ENCODE measurements at places on chromosomes 5 and 9. TPM values are rescaled to one million over a fixed set of nuclear protein-coding genes. Genes with fewer than 3 reads are reported as not detected.

GRCh38 chr9:111897601-111898137 lies 1.1 kb downstream of the UGCG start:
- DNase-seq = peak; percentile 40

Gene DROSHA
- total RNA-seq = 92.0 TPM

- no peak for DNase-seq
Observed at GRCh38 chr9:89149726-89150125, 28.9 kb downstream of the SHC3 start.

Gene RANBP17
- total RNA-seq = 130 TPM

DNA sequence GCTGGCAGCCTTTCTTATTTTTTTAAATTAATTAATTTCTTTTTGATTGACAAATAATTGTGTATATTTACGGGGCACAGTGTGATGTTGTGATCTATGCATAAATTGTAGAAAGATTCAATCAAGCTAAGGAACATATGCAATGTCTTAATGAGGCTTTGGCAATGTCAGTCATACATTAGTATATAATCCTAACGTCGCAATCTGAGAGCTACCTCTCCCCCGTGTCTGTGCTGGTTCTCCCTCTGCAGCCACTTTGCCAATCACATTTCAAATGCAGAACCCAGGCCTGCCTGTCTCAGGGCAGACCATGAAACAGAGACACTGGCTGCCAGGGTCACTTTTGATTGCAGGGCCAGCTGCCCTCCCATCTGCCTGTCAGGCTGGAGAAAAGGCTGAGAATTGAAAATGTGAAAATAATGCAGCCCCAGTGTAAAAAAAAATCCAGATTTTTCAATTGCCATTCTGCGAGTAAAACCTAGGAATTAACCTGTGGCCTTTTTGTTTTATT lies 56.3 kb downstream of the SLC24A2 start:
- no peak for DNase-seq

DNA sequence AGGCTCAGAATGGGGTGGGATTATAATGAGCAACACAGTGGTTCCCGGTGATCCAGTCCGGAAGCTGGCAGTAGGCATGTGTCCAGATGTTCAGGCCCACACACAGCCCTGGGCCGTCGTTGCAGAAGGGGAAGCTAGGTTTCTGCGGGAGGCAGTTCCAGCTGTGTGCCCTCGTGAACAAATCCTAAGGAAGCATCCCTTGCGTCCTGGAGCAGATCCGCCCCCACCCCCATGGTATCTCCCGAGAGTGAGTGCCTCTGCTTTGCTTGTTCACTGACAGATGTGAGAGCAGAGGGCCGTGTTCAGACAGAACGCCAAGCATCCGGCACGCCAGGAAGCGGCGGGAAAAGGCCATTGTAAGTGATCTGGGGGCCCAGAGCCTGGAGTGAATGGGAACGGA lies 104.8 kb downstream of the PDE6A start:
- peak; percentile 82 for DNase-seq

- DNase-seq = peak; percentile 17
Observed at GRCh38 chr5:8458038-8458383, 589.1 kb downstream of the MTRR start.

DNA sequence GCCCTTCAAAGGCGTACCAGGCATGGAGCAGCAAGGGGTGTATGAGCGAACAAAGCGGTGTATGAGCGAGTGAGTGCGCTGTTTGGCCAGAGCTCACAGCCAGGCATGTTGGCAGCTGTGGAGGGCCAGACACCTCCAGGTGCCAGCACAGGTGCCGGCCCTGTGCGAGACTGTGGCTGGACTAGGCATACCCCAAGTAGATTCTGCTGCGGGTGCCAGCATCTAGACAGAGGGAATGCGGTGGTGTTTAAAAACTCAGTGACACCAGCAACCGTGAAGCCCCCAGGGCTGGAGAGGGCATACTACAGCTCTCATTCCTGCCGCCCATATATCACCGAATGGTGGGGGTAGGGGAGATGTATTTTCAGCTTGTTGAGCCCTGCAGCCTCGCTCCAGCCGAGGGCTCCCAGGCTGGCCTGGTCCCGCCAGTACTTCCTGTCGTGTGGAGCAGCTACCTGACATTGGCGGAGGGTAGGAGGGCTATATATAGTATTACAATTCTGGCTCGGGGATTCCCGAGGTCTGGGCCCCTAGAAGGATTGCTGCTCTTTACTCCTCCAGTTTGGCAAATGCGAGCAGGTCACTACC lies 1829.6 kb upstream of the NUDT12 start:
- no peak for DNase-seq
